ENCODE measurements at places on chromosomes 3 and 15.

- DNase-seq, result no peak
Observed at GRCh38 chr15:86849136-86849535, 769.5 kb downstream of the AGBL1 start.

DNA sequence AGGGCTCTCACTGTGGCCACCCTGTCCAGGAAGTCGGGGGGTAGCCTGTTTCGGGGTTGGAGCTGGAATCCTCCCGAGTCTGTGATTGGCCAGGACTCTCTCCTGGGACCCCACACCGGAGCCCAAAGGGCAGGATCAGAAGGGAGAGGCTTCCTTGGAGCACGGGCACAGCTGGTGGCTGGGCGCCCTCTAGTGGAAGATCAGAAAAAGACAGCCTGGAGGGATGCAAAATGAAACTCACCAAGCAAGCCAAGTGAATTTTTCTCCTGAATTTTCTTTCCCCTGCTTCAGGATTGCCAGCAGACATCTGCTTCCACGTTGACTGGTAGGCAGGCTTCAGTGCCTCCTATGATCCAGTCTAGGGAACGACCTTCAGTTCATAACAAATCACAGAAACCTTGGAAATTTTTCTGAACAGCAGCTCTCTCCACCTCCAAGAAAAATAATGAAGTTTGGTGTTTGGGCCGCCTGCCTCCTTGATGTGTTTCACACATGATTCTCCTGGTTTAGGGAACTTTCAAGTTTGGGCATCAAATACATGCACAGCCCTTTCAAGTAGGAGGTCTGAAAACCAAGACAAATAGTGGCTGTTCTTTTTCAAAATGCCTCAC, 224.6 kb downstream of the VPS13C start:
- peak; percentile 3 for DNase-seq

DNA sequence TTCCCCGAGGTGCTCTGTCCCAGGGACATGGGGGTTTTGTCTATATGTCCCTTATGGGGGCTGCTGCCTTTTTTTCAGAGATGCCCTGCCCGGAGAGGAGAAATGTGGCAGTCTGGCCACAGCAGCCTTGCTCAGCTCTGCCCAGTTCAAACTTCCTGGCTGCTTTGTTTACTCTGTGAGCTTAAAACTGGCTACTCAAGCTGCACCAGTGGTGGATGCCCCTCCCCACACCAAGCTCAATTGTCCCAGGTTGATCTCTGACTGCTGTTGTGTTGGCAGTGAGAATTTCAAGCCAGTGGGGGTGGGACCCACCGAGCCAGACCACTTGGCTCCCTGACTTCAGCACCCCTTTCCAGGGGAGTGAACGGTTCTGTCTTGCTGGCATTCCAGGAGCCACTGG, 188.9 kb downstream of the STXBP5L start:
- no peak for DNase-seq

DNA sequence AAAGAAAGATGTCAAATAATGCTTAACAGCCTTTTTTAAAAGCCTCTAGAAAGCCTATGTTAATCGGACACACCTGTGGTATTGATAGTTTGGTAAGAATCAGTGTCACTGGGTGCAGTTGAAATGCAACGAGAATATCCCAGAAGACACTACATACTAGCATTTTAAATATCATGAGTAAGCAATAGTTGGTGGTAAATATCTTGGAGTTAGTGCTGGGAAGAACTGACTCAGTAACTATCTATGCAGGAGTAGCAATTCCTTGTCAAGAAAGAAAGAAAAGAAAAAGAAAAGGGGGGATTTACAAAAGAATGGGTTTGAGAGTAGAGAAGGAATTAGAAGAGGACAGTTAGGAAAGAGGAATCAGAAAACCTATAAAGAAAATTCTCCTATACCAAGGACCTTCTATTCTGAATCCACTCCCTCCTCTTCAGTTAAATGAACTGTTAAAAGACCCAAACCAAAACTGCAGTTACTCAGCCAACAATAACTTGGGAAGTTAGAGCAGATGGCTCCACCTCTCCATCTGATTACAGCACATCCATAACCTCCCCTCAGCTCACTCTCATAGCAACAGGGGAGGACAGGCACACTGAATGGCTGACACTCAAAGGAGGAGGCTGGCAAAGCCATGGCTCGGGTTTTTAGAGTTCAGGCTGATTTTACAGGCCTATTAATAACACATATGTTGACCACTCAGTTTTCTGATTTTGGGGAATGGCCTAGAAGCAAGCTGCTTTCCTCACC, 207.6 kb upstream of the MDFIC2 start:
- DNase-seq, result no peak

- no peak for DNase-seq
Observed at GRCh38 chr3:134239538-134239937, 11.1 kb downstream of the RYK start.

GRCh38 chr3:24680214-24680967, 185.7 kb upstream of the THRB start:
- DNase-seq, result peak; percentile 6

- no peak for DNase-seq
Observed at GRCh38 chr3:39350714-39351113, 21.2 kb downstream of the CCR8 start.

DNA sequence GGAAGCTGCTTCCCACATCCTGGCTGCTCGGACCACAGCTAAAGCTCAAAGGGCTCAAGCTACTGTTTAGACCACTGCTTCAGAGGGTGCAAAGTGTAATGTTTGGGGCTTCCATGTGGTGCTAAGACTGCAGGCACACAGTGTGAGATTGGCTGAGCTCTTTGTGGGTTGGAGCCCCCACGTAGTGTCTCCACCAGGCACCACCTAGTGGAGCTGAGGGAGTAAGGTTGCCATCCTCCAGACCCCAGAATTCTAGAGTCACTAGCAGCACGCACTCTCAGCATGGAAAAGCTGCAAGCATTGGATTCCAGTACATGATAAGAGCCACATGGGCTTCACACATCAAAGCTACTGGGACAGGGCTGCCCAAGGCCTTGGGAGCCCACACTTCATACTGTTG, 9.3 kb downstream of the MKRN3 start:
- DNase-seq, result no peak

GRCh38 chr3:39540162-39540921, 72.9 kb downstream of the MOBP start:
- DNase-seq, result no peak

Data from NCI-H2029 treated with DMSO at 0.1 percent for 48 hours (cell line).